H1 (cell line): ENCODE measurements at places on chromosomes 6 and 20. TPM values are rescaled to one million over a fixed set of nuclear protein-coding genes. Genes with fewer than 3 reads are reported as not detected.

GRCh38 chr20:49482173-49482572 lies 295 bp downstream of the KCNB1 start:
- peaks cover 7% of the 10 kb centered on the region for H3K27me3 ChIP-seq
- DNase-seq = no peak
- H3K27ac ChIP-seq = no peak overlapping the region
- H3K4me1 ChIP-seq = no peaks in the 10 kb centered on the region
- no peaks in the 10 kb centered on the region for H3K36me3 ChIP-seq

- H3K4me1 ChIP-seq = no peaks in the 10 kb centered on the region; the same call in 1 of the 2 replicates
- DNase-seq = no peak
- H3K27ac ChIP-seq = no peak overlapping the region
- H3K36me3 ChIP-seq = no peaks in the 10 kb centered on the region
Observed at GRCh38 chr6:136961848-136962247, 39.7 kb downstream of the SLC35D3 start.

GRCh38 chr6:132131758-132132157 lies 180.6 kb upstream of the CCN2 start:
- H3K27ac ChIP-seq = no peak overlapping the region
- H3K4me1 ChIP-seq = peaks cover 14% of the 10 kb centered on the region
- H3K27me3 ChIP-seq = no peaks in the 10 kb centered on the region
- no peak overlapping the region for H3K4me3 ChIP-seq

DNA sequence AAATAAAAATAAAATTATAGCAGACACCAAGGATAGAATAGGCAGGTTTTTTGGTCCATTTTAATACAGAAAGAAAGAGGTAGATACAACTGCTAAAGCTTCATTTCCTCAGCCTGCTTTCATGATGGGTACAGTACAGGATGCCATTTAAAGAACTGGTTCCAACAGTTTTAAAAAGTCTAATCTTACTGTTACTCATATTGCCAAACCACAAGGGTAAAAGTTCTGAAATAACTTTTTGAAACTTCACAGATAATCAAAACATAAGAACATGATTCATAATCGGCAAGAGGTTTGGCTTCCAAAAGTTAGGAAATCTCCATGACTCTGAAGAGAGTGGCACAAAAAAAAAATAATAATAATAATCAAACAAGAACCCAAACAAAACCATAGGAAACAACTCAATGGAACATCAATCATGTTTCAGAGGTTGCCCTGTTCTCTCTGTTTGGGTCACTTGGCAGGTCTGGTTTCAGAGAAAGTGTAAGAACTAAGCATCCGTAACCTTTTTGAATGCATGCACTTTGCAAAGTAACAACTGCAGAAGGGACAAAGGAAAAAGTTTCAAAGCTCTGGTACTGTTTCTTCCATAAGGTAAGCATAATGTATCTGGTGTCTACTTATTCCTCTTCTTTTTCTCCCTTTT lies 79.7 kb downstream of the SMLR1 start:
- no peak for DNase-seq
- no peaks in the 10 kb centered on the region for H3K36me3 ChIP-seq

GRCh38 chr20:24981790-24982189 lies 10.8 kb downstream of the APMAP start:
- H3K4me3 ChIP-seq = no peak overlapping the region
- H3K4me1 ChIP-seq = no peaks in the 10 kb centered on the region
- H3K27me3 ChIP-seq = no peaks in the 10 kb centered on the region
- H3K27ac ChIP-seq = no peak overlapping the region
- H3K36me3 ChIP-seq = no peaks in the 10 kb centered on the region; the same call in 1 of the 2 replicates

DNA sequence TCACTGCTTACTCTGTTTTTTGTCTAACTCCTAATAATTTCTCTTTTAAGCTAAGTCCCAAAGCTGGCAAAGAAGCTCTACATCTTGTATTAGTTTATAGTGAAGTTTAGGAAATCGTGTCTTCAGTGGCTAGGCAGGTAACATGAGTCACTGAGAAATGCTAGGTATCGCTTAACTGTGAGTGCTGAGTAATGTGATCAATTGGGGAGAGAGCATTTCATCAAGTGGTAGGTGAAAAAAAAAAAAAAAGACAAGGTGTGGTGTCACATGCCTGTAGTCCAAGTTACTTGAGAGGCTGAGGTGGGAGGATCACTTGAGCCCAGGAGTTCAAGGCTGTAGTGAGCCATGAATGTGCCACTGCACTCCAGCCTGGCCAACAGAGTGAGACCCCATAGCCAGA lies 125.3 kb downstream of the FAM83B start:
- no peak overlapping the region for H3K27ac ChIP-seq
- H3K4me3 ChIP-seq = no peak overlapping the region
- H3K36me3 ChIP-seq = no peaks in the 10 kb centered on the region
- H3K4me1 ChIP-seq = no peaks in the 10 kb centered on the region
- DNase-seq = no peak

DNA sequence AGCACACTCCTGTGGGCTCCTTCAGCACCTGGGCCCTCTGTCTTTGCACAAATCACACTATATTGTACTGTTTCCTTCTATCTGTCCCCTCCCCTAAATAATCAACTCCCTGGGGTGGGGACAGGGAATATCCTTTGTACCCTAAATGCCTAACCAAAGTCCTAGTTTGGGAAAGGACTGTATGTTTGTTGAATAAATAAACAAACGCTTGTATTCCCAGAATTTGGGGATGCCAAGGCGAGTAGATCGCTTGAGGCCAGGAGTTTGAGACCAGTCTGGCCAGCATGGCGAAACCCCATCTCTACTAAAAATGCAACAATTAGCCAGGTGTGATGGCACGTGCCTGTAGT lies 322.7 kb downstream of the SYNE1 start:
- H3K4me1 ChIP-seq = no peaks in the 10 kb centered on the region
- H3K27me3 ChIP-seq = no peaks in the 10 kb centered on the region
- no peak for DNase-seq
- H3K36me3 ChIP-seq = no peaks in the 10 kb centered on the region
- H3K27ac ChIP-seq = no peak overlapping the region

The PFDN4 gene
- 85.5 and 96.8 TPM in 2 replicates for total RNA-seq

The EPPIN gene
- 0.13 TPM in 1 of 2 replicates, not detected in the other for total RNA-seq
